Lung microvascular endothelial cell (primary cell): ENCODE measurements at places on chromosomes 2 and 18.

DNA sequence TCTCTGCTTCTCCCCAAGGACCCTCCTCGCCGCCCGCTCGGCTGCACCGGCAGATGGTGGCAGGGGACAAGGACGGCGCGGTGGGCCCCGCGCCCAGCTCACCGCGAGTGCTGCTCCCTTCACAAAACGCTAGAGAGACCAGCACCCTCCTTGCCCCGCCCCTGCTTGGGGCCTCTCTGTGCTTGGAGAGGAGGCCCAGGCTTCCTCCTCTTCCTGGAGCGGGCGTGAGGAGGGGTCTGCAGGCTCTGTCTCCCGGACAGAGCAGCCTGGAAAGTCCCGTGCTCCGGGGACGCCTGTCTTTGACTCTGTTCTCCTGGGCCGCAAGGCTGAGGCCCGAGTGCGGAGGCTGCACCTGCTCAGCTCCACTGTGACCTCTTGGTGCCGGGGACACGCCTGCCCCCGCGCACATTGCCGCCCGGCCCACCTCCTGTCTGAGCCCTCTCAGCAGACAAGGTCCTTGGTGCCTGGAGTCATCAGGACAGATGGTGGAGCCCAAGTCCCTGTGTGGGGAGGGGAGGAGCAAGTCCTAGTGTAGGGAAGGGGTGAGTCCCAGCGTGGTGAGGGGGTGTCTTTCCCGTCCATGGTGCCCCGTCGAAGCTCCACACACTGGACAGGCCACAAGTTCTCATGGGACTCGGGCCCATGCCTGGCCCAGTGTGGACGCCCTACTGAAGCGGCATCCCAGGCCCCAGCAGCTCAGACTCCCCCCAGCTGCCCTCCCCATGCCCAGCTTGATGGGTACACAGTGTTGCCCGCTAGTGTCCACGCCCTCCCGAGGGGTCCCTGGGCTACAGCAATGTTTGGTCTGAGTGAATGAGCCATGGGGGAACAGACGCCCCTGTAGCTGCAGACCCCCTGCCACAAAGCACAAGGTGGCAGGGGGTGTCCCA is 33.8 kb downstream of the RTP5 start:
- no peak for DNase-seq

GRCh38 chr2:98158305-98158704 is 71.3 kb downstream of the VWA3B start:
- DNase-seq: no peak

GRCh38 chr2:190809139-190809764 is 71.4 kb upstream of the GLS start:
- DNase-seq: no peak

GRCh38 chr2:207603486-207603885 is 21.7 kb downstream of the METTL21A start:
- DNase-seq: no peak

- peak; percentile 51 for DNase-seq
These were observed 18.6 kb downstream of the DDX18 start for GRCh38 chr2:117832905-117833613.

DNA sequence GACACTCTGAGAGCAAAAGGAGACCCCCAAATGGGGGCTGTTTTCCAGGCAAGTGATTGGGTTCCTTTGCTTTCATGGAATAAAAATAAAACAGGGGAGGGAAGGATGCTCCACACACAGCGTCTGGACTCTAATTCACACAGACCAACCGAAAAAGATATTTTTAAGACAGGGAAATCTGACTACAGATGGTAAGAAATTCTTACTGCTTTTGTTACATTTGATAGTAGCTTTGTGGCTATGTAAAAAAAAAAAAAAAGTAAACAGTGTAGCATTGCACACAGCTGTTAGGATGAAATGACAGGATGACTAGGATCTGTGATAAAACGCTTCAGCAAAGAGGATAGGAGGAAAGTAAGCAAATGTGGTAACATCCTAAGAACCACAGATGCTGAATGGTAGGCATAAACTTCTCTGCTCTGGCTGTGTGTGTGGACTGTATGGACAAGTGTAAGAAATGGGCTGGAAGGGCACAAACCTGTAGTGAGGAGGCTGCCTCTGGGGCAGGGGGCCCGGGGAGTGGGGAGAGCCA is 207.6 kb downstream of the ANAPC1 start:
- DNase-seq: no peak
